Effector CD8-positive, alpha-beta T cell (primary cell): ENCODE measurements at places on chromosomes 13 and 19.

DNA sequence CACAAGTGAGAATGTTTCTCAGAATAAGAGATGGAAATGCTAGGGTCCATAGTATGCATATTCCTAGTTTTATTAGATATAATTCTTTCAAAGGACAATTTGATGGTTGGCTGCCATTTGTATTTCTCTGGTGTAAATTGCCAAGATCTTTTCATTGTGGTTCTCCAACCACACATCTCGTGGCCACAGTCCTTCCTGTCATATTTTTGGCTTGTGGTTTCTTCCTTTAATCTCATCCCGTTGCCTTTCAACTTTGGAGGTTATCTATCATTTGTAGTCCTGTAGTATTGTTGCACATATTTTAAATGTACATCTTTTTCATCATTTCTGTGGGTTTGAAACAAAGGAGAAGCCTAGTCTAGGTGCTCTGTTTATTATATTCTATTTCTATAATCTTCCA is 61.2 kb downstream of the WASF3 start:
- no peak for DNase-seq

DNA sequence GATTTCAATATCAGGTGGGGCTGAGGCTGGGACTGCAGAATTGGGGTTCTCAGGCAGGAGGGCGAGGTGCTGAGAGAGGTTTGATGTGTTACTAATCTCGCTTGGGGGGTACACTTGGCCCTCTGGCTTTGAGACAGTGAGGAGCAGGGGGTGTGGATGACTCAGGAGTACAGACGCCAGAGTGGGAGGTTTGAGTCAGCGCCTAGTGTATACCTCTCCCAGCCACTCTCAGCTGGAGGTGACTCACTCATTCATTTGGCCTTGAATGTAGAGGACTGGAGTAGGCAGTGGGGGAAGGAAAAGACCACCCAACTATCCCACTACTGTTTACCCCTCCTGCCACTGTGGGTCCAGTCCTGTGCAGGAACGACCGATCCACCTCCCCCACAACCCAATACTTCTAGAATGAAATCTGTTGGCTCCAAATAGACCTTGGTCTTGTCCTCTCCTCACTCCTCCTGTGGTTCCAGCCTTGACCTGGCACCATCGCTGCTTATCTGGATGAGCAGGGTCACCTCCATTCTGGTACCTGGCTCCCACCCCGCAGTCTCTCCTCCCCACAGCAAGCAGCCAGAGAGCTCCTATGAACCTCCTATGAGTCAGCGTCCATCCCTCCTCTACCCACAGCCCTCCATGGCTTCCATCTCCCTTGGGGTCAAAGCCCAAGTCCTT is 20.1 kb upstream of the ZNRF4 start:
- no peak for DNase-seq

DNA sequence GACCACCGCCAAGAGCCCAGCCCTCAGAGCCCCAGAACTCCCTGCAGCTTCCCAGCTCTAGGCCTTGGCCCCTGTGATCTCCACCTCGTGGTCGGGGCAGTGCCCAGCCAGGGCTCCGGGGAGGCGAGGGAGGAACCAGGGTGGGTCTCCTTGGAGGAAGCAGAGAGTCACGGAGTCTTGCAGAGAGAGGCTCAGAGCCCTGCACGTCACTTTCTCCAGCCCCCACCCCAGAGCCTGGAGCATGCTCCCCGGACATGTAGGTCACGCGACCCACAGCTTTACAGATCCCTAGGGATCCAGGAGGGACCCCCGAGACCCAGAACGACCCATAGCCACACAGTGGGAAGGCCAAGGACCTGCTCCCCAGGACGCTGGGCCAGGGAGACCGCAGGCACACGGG is 11.9 kb downstream of the GADD45B start:
- no peak for DNase-seq

GRCh38 chr19:46634656-46635218 is 1.3 kb downstream of the GNG8 start:
- no peak for DNase-seq

DNA sequence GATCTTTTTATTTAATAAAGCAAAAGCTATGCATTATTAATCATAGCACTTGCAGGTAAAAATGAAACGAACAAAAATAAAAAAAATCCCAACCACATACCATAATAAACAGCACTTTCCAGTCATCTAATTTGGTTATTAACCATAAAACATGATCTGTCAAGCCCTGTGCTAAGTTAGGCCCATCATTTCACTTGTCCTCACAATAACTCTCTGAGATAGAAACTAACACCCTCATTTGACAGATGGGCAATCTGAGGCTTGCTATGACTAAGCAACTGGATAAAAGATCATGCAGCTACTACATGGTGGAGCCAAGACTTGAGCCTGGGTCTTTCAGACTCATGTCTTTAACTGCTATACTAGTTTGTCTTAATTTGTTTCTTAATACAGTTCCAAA is 21.8 kb downstream of the PROSER1 start:
- no peak for DNase-seq

GRCh38 chr19:54186934-54187381 is 2.4 kb downstream of the MBOAT7 start:
- no peak for DNase-seq

- DNase-seq: no peak
These were observed 6.8 kb downstream of the ATP13A1 start for GRCh38 chr19:19656451-19657396.

DNA sequence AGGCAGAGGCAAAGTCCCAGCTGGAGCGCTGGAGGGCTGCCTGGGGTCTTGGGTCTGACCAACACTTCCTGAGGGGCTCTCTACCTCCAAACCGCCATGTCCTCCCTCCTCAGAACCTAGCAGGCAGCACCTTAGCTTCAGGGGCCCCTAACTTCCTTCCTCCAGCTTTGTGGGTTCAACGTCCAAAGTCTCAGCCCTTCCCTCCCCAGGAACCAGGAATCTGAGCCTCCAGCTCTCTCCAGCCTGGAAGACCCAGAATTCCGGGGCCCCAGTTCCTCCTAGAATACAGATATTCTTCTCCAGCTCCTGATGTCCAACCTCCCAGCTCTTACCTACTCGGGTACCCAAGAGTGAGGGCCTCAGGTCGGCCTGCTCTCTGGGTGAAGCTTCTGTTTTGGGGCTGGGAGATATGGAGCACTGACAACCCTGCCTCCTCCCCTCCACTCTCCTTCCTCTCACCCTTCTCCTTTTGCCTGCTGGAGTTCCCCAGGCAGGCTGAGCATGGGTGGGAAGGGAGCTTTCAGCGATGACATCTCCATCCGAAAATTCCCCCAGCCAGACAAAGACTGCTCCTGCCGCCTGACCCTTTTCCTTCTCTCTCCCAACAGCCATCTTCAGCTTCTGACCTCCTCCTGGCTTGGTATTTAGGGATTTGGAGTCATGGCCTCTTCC is 3.5 kb downstream of the TMEM150B start:
- no peak for DNase-seq

GRCh38 chr13:20287976-20288375 is 55.9 kb upstream of the GJB6 start:
- no peak for DNase-seq

DNA sequence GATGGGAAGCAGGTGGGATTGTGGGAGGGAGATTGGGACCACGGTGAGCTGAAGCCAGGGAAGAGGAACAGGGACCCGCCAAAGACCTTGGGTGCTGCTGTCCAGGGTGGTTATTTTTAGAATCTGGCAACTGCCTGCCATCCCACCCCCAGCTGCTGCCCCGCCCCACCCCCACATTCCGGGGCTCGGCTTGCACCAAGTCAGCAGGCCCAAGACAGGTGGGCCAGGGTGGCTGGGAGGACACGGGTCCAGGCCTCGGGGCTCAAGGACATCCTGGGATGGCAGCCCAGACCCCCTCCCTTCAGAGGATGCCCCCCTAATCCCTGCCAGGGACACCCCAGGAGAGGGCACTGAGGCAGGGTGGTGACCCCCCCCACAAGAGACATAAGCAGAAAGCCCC is 827 bp downstream of the CKM start:
- DNase-seq: no peak

DNA sequence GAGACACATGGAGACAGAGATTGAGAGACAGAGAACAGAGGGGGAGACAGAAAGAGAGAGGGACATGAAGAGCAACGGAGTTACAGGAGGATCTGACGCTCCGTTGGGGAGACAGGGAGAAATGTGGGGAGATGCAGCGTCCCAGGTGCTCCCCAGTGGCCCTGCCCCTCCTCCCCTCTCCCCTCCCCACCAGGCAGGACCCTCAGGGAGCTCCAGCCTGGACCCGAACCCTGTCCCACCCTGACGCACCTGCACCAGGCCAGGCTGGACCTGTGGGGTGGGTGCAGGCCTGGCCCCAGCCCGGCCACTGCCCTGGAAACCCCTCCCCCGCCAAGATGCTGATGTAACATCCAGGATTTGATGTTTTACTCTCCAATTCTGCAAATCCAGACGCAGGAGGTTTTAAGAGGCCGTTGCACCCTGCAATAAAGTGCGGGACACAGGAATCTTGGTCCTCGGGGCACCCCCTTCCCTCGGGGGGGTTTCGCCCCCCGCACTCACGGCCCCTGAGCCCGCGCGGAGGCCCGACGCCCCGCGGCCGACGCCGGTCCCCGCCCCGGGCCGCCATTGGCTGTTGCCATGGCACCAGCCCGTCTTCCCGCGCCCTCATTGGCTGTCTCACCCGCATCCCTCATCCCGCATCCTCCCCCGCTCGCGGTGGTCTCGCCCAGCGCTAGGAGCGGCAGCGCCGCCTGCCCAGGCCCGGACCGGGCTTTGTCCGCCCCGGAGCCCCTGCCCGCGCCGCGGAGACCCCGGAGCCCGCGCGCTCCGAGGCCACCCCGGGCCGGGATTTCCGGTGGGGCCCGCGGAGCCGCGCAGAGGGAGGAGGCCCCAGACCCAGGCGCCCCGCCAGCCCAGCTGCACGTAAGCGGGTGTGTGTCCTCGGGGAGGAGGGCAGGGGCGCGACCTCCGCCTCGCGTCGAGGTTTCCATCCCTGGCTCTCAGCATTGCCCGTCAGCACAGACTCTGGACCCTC is at the start of gene APC2:
APC2 (plus strand) TSS at position 655 of the 976 bp plus-strand sequence. CDS start 2,881 bp downstream, outside the sequence.
- DNase-seq: no peak

- no peak for DNase-seq
These were observed 62.3 kb downstream of the CEBPG start for GRCh38 chr19:33435706-33436359.

GRCh38 chr19:48342841-48343540 is 17.6 kb downstream of the EMP3 start:
- no peak for DNase-seq

DNA sequence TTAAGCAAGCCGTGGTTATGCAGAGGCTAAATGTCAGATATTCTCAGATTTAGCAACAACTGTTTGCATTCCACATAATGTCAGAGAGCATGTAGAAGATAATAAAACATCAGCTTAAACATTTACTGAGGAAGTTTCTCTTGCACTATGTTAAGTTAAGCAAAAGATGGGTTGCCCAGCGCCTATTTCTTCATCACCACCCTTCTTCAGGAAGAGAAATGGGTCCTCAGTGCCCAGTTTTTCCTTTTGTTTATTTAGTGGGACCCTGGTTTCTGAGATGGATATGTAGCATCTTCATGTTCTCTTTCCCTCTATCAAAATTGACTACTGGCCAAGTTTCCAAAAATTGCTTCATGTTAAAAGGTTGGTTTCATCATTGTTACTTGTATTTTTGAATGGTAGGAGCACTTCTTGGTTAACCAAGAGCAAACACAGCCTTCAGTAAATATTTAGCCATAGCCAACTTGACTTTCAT is 356.8 kb downstream of the RFC3 start:
- no peak for DNase-seq

DNA sequence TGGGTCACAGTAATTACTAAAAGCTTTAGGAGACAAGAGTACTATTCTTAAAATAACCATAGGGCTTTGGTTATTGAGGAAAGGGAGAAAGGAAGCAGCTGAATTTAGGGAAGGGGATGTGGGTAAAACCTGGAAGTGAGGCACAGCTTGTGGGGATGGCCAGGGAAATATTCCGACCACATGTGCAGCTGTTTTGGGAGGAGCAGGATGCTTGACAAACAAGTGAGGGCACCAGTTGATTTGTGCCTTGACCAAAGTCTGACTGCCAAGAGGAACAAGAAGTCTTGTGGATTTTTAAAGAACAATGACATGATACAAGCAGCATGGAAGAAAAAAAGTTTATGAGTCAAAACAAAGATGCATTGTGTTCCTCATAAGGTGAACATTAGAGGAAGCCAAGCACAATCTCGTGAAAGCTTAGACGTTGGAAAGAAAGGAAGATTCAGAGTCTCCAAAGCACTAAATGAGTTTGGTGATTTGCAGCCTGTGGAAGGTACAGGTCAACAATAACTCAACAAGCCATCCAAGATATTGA is 108.5 kb upstream of the GPC6 start:
- DNase-seq: no peak

- no peak for DNase-seq
These were observed 105.5 kb downstream of the TEX26 start for GRCh38 chr13:31037874-31038500.

GRCh38 chr19:49490287-49491029 is 3.0 kb downstream of the RPL13A start:
- DNase-seq: no peak

DNA sequence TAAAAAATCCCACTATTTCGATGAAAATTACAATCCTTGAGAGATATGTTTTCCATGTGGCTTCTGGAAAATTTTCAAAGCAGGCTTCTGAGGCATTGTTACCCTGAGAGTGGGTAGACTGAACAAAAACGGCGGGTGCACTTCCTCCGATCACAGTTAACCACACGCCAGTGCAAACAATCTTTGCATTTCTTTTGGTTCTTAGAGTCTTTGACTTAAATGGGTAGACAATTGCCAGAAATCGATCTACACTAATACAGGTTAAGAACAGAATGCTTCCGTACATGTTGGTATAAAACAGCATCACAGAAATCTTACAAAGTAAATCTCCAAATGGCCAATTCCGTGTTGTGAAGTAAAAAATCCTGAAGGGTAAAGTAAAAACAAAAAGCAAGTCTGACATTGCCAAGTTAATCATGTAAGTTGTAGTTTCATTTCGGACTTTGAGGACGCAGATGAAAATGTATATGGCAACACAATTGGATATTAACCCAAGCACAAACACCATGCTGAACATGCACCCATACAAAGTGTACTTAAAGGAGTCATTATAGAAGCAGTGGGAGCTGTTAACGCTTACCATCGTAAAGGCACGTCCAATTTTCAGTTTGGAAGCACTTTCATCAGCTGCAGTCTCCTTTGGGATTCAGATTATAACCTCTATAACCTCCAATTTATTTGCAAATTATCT is 927 bp downstream of the LPAR6 start:
- DNase-seq: no peak
